ENCODE measurements at places on chromosomes 11 and 22.
A peak's percentile ranks its signal among the peaks of the same experiment; 100 is the strongest.

DNA sequence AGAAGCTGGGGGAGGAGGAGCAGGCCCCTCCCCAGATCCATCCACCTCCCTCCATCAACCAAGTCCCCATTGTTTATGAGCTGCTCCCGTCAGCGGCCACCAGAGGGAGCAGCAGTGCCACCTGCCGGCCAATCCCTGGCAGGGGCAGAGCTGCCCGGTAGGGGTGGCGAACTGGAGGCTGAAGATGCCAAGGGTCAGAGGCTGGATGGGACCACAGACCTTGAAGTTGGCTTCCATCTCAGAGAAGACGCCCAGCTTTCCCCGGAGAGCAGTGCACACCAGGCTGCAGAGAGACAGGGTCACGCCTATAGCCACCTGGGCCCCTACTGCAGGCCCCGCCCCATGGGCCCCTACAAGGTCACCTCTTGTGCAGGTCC is 3.6 kb downstream of the FIBP start:
- DNase-seq = peak; percentile 63

DNA sequence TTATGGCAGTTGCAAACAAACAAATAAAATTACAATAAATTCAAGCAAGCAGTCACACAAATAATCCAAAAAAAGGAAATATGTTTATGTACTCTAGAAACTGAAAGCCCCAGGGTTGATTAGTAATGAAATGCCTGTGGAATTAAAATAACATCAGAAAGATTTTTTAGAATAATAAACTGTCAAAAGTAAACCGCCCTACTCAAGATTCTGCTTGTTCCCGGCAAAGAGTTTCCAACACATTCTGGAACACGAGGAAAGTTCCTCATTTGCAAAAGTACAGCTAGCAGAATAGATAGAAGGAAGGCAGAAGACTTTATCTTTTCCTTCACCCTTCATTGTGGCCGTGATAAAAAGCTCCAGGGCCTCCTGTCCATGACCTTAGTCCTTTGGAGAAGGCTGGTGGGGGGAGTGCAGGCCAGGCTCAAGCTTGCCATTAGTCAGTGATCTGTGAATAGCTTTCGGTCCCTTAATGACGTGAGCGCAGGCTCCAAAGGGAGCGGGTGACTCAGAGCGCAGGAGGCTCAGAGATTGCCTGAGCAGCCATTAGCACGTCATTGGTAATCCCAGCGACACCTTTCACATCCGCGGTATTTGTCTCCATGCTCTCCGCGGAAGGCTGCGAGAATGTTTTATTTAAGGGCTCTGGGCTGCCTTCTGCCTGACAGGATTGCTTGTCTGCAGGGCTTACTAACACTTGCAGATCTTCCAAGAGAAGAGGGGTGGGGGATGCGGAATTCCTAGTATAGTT is 458.3 kb downstream of the METTL15 start:
- no peak for DNase-seq

- no peak for DNase-seq
Observed at GRCh38 chr11:72743321-72744221, 8.6 kb downstream of the ARAP1 start.

DNA sequence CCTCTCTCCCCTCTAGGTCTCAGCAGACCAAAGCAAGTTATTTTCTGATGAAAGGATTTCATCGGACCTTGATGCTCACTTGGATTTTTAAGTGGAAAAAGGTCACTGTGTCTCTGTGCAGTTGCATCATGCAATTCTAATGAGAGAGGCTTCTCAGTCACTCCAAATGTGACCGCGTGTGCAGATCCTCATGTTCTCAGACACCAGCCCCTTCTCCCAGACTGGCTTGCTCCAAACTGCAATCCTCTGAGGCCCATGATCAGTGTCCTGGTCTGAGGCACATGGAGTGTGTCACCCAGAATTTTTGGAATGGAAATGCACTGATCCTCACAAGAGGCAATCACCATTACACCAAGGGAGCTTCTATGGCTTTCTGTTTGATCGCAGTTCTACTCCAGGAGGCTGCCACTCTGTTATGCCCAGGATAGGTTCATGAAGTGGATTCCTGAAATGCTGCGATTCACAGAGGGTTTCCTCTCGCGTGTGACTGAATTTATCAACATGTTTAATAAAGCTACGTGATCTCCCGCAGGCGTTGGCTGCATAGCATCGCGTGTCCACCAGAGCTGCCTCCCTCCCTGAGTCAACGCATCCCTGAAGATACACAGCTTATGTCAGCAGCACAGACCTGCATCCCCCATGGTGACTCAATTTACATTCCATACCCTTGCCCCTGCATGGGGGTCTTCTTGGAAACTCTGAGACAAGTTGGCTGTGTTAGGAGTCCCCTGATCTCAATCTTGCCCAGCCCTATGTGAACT is 544.6 kb upstream of the B3GAT1 start:
- DNase-seq = no peak

DNA sequence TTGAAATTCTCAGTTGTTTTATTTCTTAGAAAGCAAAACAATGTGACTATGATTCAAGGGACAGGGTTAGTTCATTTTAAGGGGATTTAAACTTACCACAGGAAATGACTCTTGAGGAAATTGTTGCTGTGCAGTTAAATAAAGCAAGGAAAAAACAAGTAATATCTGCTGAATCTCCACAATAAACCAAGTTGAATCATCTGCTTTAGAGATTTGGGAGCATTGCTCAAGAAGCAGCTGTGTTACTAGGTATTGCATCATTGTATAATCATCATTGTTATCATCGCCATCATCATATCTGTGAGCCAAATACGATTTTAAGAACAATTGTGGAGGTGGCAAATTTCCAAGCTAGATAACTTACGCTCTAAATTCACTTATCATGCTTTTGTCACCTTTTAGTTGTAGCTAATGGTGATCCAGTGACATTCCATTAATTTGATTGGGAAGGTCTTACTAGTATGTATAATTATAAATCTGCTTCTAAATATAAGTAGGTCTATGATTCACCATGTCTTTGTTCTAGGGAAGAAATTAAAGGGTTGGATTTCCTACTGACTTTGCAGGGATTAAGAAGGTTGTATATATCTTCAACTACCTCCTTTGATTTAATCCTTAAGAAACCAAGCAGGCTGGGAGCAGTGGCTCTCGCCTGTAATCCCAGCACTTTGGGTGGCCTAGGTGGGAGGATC is 19.9 kb downstream of the MMP10 start:
- DNase-seq = no peak

DNA sequence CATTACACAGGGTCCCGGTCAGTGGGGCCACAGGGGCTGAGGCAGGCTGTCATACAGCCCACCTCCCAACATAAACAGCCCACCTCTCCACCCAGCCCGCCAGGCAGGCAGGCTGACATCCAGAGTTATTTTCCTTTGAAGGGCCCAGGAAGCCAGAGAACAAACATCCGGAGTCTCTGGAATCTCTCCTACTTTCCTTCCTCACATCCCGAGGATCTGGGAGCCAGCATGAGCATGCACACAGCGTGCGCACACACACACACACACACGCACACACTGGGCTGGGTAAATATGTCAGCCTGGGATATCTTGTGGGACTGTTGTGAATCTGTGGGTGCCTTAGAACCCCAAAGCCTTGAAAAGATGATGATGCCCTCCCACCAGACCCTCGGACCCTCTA is 55.4 kb downstream of the PDE2A start:
- DNase-seq = no peak

DNA sequence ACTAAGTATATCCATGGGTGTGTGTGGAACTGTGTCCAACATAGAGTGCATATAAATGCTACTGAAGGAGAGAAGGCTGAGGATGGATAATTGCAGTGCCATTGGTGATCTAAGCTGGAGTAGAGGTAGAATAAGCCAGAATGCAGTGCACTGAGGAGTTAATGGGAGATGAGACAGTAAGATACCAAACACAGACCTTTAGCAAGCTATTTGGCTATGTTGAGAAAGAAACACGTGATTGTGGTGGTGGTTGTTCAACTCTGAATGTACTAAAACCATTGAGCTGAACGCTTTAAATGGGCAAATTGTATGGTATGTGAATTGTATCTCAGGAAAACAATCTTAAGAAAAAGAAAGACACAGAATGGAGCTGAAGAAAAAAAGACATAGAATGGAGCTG is 22.8 kb downstream of the JAML start:
- no peak for DNase-seq
